Pancreas (tissue), 10 donors: ENCODE measurements at places on chromosomes 2 and 18. TPM values are rescaled to one million over a fixed set of nuclear protein-coding genes. Genes with fewer than 3 reads are reported as not detected.

The ALKAL2 gene
- total RNA-seq: 22.5 TPM

The SEC11C gene
- total RNA-seq: 120 TPM

The SCN7A gene
- 1.5 TPM for total RNA-seq

The CYP27C1 gene
- total RNA-seq: 0.09 TPM

The IL36A gene
- not detected for total RNA-seq

The AQP12B gene
- total RNA-seq: 240 TPM

The KIAA2012 gene
- total RNA-seq: not detected

The HNMT gene
- 17.5 TPM for total RNA-seq

The NRP2 gene
- 2.0 TPM for total RNA-seq

The NEU2 gene
- total RNA-seq: not detected

The PHOSPHO2 gene
- total RNA-seq: 3.3 TPM

The CTLA4 gene
- 0.17 TPM for total RNA-seq

The GKN1 gene
- total RNA-seq: not detected

The ABHD3 gene
- 6.2 TPM for total RNA-seq

The ASIC4 gene
- 0.09 TPM for total RNA-seq

The C1QL2 gene
- total RNA-seq: not detected

The LAMA1 gene
- 0.39 TPM for total RNA-seq

The SLC9A4 gene
- 0.03 TPM for total RNA-seq

The ARL4C gene
- total RNA-seq: 15.4 TPM

The IL1F10 gene
- not detected for total RNA-seq

The MITD1 gene
- total RNA-seq: 7.2 TPM

The OSR1 gene
- total RNA-seq: 1.2 TPM

The CNNM3 gene
- total RNA-seq: 35.1 TPM

The ZNF397 gene
- 12.0 TPM for total RNA-seq

The TNFRSF11A gene
- total RNA-seq: 1.8 TPM

The CHST9 gene
- 10.8 TPM for total RNA-seq

The CD8A gene
- 1.0 TPM for total RNA-seq

The GPR55 gene
- total RNA-seq: 0.12 TPM

The KRTCAP3 gene
- 36.5 TPM for total RNA-seq

The INHBB gene
- 2.7 TPM for total RNA-seq

The SCN3A gene
- 1.2 TPM for total RNA-seq

The MROH2A gene
- total RNA-seq: not detected

The SPATA3 gene
- not detected for total RNA-seq
